ENCODE measurements at places on chromosomes 4 and X.
A peak's percentile ranks its signal among the peaks of the same experiment; 100 is the strongest.

GRCh38 chrX:6568031-6568430 lies 33.1 kb upstream of the VCX3A start:
- DNase-seq: no peak

GRCh38 chr4:147060151-147060931 lies 114.7 kb upstream of the TTC29 start:
- DNase-seq: no peak

DNA sequence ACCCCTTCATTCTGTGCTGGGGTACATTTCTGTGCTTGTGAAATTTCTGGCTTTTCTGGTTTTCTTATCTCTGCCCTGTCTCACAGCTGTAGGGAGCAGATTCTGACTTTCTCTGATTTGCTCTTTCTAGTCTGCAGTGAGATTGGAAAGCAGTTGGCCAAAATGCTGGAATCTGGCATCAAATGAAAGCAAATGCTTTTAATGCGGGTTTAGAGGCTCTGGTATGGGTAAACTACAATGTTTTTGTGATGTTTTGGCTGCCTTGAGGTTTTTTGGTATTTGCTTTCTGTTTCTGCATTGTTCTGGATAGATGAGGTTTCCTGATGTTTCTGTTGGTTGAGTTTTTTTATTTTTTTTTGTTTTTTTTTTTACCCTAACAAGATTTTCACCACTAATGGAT lies 23.8 kb downstream of the SMIM20 start:
- no peak for DNase-seq

DNA sequence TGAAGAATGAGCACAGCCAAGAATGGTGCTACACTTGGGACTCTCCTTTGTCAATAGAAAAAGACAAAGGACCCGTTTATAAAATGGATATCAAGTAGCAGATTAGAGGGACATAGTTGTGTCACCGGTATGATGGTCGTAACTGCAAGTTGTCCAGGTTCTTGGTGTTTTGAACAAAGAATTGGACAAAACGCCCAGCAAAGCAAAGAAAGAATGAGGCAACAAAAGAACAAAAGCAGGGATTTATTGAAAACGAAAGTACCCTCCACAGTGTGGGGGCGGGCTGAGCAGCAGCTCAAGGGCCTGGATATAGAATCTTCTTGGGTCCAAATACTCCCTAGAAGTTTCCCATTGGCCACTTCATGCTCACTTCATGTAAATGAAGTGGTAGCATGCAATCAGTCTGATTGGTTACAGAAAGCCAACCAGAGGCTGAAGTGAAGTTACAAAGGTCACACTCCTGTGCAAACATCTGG lies 54.7 kb downstream of the SHROOM3 start:
- DNase-seq: no peak

- no peak for DNase-seq
Observed at GRCh38 chr4:153520801-153521329, 54.7 kb downstream of the TMEM131L start.

GRCh38 chr4:74311696-74312313 lies 3.5 kb downstream of the EPGN start:
- DNase-seq: peak; percentile 49
